ENCODE measurements at places on chromosomes 3 and 15.

GRCh38 chr15:49370782-49371181 lies 52.3 kb upstream of the FGF7 start:
- DNase-seq: no peak

DNA sequence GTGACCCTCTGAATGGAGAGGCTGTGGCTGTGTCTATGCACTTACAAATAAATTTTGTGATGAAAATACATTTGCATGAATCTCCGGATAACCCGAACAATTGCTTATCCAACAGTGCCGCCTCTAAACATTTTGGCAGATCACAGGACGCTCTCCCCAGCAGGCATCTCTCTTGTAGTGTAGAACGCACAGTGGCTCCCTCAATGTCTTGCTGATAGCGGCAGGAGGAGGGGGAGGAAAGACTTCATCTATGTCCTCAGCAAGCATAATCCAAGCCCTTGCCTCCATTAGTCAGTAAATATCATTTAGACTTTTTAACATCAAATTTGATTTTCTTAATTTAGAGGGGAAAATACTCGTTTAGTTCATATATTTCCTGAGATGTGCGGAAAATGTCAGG lies 318.1 kb upstream of the IGF1R start:
- DNase-seq: no peak

DNA sequence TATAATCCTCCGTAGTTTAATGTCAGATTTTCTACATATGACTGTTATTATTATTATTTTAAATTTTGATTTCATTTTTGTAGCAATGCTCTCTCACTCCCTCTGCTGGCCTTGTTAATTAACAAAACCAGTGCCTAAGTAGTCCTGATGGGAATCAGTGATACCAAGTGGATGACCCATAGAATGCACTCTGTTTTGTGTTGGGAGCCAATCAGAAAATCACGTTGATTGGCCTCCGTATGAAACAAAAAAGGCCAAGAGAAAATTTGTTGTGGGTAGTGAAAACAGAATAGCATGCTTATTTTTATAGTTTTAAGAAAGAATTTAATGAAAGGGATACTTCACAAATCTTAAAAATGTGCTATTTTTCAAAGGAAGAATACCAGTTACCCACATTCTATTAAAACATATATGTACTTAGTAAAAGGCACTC lies 34.4 kb upstream of the MEIS2 start:
- no peak for DNase-seq

GRCh38 chr3:16219777-16220176 lies 45.0 kb downstream of the DPH3 start:
- DNase-seq: no peak

GRCh38 chr3:193744822-193745684 lies 152.0 kb downstream of the OPA1 start:
- no peak for DNase-seq

- no peak for DNase-seq
These were observed 263.8 kb downstream of the SLC9A9 start for GRCh38 chr3:143584474-143584873.

DNA sequence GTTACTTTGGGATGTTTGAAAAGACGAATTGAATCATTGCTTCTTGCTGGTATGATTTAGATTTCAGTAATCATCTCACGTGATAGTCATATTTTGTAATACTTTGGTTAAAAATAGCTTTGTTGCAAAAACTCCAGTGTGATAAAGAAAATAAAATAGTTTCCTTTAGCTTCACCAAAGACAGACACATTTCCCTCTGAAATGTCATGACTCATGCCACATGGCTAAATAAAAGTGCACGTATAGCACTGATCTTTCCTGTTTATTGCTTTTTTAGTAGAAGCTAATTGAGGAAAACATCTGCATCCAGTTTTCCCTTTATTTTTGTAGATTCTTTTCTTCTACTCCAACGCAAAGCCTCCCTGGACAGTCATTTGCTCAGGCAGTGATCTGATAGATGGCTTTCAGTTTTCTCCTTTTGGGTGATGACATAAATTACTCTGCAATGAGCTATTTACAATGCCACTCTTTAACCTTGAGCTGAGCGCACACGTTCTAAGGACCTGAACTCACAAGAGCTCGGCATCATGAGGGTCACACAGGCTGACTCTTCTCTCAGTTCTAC lies 84.9 kb downstream of the ARNT2 start:
- no peak for DNase-seq

GRCh38 chr3:27031476-27031875 lies 337.7 kb downstream of the NEK10 start:
- DNase-seq: no peak

- no peak for DNase-seq
These were observed 43.2 kb upstream of the CD47 start for GRCh38 chr3:108133858-108134554.

GRCh38 chr3:71064956-71065763 lies 518.4 kb downstream of the FOXP1 start:
- peak; percentile 61 for DNase-seq

GRCh38 chr3:126971891-126972351 lies 11.0 kb upstream of the PLXNA1 start:
- DNase-seq: peak; percentile 56

DNA sequence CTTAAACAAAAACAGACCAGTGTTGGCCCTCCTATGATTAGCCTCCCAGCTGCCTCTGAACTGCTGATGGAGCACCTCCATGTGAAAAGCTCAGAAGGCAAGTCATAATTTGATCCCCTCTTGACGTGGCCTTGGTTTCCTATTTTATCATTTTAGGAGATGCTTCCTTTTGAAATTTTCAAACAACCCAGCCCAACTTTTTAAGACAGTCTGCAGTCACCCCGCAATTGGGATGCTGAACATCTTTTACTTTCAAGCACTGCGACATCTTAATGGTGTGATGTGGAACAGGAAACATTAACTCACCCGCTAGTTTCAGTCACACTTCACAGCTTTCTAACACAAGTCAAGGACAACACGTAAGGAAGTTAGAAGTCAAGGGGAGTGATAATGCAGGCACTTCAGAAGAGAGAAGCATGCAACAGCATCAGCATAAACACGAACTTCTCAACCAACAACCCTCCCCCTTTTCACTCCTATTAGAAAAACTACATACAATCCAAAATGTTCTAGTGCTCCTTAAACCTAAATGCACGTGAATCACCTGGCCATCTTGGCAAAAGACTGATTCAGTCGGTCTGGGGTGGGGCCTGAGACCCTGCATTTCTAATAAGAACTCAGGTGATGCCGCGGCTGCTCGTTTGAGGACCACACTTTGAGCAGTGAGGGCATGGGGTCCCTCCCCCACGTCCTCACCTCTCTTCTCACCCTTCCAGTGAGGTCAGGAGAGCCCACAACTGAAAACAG lies 161.5 kb downstream of the FOXP1 start:
- no peak for DNase-seq

DNA sequence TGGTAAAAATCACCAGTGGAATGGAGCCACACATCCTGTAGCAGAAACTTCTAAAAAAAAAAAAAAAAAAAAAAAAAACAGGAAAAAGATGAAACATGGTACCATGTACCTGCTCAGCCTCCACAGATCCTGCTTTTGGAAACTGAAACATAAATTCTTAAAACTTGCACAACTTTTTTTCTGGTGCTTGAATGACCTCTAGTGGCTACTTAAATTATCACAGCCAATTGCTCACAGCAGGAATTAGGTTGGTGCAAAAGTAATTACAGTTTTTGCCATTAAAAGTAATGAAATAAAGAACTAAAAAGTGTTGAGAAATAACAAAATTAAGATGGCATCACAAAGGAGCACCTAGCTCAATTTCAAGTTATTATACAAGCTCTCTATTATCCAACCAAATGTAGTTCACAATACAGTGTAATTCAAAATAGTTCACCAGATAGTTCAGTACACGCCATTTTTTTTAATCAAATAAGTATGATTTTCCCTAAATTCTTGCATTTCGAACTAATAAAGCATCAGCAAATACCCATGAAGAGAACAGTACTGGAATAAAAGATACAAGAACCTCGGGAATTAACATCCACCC lies 80.6 kb downstream of the ULK4 start:
- no peak for DNase-seq

DNA sequence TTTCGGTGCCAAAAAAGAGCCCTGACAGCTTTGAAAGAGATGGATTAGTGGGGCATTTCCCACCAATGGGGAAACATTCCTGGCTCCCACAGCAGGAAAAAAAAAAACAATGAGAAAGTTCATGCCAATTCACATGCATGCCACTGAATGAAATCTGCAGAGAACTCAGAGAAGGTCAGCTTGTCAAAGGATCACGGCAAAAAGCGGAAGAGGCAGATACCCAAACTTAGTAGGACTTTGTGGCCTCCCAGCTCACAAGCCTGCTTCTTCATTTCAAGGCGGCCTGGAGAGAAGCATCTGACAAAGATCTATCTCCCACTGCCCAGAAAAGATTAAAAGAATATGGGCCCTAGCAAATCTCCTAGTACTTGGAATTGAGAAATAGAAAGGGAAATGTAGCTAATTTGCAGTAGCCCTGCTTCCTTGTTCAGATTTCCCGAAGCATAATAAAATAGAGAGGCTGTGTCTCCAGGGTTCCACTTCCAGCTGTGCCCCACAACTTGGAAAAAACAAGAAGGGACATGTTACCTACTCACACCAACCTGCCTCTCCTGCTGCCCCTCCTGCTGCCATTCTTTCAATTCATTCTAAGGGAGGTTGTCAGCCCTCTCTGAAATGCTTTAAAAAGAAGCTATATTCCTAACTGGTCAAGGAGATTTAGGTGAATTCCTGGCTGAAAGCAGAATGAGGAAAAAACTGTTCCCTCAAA lies 170.4 kb downstream of the FHIT start:
- DNase-seq: no peak

DNA sequence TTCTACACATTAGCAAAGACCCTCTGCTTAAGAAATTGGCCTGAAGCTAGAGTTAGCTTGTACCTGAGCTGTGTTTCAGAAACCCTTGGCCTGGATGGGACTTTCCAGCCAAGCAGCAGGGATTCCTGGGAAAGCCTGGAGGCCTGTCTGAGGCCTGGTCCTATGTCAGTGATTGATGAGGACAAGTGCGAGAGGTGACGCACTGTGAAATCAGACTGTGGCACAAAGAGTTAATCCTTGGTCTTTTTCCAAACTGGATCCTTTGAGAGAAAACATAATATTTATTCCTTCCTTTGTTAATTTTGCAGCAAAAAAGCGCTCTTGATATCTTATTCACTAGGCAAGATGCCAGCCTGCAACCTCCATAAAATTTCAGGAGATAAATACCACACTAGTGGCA lies 225.0 kb upstream of the ATP11B start:
- DNase-seq: no peak

DNA sequence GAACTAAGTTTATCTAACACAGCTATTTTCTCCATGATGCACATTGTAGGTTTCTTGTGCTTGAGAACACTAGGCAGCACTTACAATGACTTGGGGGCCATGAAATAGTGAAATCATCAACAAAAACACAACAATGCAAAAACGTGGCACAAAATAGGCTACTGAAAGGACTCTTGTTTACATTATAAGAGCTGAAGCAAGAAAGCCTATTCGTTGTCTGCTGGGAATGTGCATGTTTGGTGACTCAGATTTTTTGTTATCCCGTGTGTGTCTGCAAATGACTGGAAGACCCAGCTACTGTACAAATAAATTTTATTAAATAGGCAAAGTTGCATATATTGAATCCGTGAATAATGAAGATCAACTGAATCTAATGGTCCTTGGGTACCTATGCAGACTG lies 85.0 kb downstream of the TCF12 start:
- no peak for DNase-seq

DNA sequence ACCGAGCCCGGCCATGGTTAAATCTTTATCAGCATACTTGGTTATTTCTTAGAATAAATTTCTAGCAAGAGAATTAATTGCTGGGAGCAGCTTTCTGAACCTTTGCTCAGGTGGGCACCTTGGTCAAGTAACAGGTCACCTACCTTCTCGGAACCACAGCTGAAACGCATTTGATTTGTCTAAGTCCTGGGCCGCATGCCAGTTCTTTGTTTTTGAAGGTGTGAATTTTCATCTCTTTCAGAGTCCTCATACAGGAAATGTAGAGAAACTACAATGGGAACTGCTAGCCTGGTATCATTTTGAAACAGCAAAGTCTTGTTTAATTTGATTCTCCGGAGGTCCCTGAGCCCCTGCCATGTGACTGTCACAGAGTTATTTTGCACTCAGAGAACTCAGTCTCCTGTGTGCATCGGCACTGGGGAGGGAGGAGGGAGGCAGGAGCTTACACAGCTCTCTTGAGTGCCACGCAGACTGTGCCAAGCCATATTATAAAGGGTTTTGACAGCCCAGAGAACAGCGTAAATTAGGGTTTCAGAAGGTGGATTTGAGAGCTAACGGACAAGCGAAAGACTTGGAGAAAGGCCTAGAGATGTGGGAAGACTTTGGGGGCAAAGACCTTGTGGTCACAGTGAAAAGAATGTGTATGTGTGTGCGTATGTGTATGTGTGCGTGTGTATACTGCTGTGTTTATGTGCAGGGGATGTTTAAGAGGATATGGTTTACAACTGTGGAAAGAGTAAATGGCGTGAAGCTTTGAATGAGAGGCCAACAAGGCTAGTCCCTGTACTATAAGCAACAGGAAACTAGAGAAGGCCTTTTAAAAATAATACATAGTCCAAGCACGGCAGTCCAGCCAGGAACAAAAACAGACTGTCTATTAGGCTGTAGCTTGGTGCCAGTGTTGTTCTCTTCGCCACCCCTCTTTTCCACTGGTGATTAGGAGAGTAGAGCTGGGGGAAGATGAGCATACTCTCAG lies 61.8 kb upstream of the ATP13A3 start:
- DNase-seq: no peak

GRCh38 chr3:17136136-17136721 lies 251.5 kb downstream of the PLCL2 start:
- no peak for DNase-seq

GRCh38 chr15:42456531-42456930 lies 34.4 kb downstream of the ZNF106 start:
- DNase-seq: no peak

GRCh38 chr3:10744098-10744465 lies 71.9 kb upstream of the SLC6A11 start:
- peak; percentile 67 for DNase-seq

DNA sequence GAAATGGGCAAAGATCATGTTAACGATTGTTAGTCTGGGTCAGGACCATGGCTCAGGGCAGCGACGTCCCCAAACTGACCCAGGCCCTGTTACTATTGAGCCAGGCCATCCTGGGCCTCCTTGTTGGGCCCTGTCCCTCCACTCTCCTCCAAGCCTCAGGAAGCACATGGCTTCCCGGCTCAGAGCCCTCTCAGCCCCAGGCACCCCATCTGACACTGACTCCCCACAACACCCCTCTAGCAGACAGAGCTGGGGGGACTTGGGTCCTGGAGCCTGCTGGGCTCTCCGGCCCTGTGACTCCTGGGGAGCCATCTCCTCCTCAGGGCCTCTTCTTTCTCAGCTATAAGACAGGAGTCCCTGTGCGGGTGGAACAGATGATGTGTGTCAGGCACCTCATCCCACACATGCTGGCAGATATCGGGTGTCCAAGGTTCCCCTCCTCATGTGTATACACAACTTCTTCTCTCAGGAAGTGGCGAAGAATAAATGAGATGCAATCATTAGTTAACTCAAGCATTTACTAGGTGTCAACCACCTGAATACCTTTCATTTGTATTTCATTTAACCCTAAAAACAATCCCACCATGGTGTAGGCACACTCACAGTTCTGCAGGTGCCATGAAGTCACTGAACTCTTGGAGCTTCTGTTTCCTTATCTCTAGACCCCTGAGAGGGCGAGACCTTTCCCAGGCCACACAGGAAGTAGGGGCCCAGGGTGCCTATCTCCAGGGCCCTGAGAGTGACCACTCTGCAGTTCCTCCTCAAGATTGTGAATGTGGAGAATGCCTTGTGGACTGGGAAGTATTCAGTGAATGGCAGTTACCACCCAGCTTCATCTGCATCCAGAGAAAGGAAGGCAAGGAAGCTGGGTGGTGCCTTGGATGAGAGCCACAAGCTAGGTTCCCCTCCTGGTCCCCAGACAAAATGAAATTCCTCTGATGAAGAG lies 282.5 kb upstream of the TLE3 start:
- DNase-seq: no peak
